ENCODE measurements at places on chromosomes 12 and 14.

DNA sequence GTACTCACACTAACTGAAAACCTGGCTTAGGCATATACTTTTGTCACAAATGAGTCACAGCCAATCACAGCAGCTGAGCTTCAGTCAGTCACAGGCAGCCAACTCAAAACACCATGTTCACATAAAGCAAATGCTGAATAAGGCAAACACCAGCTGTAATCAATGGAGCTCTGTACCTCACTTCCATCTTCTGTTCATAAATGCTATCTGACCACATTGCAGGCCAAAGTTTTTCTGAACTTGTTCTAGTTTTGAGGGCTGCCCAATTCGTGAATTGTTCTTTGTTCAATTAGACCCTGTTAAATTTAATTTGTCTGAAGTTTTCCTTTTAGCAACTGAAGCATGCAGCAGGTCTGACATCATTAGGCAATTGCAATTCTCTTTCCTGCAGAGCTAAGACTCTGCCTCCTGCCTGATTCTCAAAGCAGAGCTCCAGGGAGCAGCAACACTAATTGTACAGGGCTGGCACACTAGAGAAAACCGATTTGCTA, 129.9 kb downstream of the WIF1 start:
- DNase-seq = no peak

- DNase-seq = no peak
Measured at GRCh38 chr12:91887957-91888356, 257.7 kb downstream of the BTG1 start.

DNA sequence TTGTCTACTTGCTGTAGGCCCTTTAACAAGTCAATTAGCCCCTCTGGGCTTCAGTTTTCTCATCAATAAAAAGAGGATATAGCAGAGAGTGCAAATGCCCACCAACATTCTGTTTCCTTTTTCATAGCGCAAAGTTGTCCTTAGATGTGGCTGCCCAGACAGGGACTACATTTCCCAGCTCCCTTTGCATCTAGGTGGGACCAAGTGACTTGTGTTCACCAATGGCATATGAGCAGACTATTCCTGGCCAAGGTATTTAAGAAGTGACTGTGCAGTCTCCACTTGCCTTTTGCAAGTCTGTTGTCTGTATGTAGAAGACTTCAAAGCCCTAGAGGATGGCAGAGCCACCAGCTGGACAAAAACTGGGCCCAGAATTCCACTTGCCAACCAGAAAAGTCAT, 59.7 kb downstream of the DAO start:
- DNase-seq = peak; percentile 8

DNA sequence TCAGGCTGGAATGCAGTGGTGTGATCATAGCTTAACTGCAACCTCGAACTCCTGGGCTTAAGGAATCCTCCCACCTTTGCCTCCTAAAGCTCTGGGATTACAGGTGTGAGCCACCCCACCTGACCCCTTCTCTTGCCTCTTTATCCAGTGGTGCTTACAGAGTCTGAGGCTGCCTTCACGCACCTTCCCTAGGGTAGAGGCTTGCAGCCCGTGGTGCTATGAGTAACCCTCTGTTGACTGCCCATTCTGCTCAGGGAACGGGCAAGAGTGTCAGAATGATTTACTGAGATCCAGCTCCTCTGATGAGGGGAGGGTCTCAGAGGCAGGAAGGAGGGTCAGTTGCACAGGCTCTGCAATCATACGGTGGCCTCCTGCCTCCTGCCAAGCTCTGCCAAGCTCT, 125.1 kb upstream of the TBX3 start:
- no peak for DNase-seq

GRCh38 chr12:56348776-56349175, 10.1 kb downstream of the IL23A start:
- DNase-seq = no peak
